ENCODE measurements at places on chromosomes 1 and 21.

DNA sequence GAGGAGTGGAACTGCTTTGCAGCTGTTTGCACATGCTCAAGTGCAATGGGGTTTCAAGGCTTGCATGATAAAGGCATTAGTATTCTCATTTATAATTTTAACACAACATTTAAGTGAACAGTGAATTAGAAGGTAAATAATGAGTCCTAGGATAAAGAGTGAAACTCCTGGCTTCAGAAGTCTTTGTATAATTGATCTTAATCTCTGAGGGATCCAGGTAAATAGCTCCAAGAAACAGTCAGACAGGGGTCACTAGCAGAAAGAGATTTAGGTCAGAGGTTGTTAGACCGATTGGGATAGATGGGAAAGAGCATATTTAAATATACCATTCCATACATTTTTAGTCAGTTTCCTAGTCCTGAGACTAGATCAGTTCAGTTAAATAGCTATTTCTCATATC is 14.1 kb upstream of the THEM4 start:
- DNase-seq: no peak

- no peak for DNase-seq
Observed at GRCh38 chr1:230291731-230292620, 134.2 kb downstream of the PGBD5 start.

DNA sequence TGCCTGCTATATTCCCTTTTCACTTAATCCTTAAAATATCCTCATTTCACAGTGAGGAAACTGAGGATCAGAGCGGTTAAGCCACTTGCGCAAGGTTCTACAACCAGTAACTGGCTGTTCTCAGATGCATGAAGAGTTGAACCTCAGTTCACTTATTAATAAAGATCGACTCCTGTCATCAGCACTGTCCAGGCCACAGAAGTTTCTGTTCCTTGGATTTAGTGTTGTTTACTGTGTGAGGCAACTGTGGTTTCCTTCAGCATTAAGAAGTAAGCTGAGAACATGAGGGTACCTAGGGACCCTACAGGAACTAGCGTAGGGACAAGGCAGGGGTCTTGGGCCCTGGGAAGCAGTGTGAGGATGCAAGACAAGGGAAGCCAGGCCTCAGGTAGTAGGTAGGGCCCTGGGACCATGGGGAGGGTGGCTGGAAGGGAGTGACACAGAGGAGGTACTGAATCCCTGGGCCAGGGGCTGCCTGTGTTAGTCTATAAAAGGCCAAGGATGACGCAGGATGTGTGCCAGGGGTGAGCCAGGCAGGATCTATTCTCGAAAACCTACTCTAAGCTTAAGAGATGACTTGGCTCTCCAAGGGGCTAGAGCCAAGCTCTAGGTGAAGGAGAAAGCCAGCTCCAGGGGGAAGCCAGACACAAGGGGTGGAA is 181.2 kb upstream of the CSF3R start:
- DNase-seq: no peak

DNA sequence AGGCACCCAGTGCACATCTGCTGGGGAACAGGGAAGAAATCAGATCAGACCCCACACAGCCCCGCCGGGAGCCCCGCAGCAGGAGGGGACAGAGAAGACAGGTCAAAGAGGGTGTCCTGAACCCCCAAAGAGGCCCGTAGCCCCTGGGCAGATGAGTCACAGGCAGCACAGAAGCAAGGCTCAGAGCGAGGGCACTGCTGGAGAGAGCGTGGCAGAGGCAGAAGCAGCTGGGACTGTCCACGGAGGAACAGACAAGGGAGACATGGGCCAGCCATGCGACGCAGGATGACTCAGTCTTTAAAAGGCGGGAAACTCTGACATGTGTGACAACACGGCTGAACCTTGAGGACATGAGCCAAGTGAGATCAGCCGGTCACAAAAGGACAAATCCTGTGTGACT is 14.5 kb upstream of the PRDM16 start:
- DNase-seq: no peak

- no peak for DNase-seq
Observed at GRCh38 chr1:213397638-213398037, 346.6 kb downstream of the RPS6KC1 start.

- DNase-seq: no peak
Observed at GRCh38 chr21:34091032-34091431, 17.7 kb downstream of the MRPS6 start.

- DNase-seq: no peak
Observed at GRCh38 chr1:204792354-204792692, 78.3 kb upstream of the NFASC start.

- no peak for DNase-seq
Observed at GRCh38 chr1:231919239-231919885, 292.8 kb downstream of the DISC1 start.

- peak; percentile 86 for DNase-seq
Observed at GRCh38 chr1:27365372-27366112, 1.2 kb downstream of the MAP3K6 start.

DNA sequence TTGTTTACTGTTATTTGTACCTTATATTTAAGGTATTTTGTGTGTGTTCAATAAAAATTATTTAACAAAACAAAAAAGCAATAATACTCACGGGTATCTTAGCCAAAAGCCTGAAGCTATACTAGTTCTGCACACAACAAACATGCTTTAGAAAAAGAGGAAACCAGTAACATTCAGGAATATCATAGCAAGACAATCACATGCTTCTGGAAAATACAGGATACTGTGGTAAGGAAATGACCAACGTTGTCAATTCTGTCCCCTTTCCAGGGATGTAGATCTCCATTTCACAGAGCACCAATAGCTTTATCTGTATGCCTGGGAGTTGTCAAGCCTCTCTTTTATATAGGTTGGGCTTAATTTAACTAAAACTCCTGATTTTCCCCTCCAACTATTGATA is 288.4 kb downstream of the SMYD3 start:
- no peak for DNase-seq

- DNase-seq: peak; percentile 2
Observed at GRCh38 chr1:240967070-240967724, 355.2 kb upstream of the GREM2 start.

- peak; percentile 54 for DNase-seq
Observed at GRCh38 chr1:162349635-162350330, 26.9 kb downstream of the SPATA46 start.

GRCh38 chr21:42601656-42602055 is 51.8 kb upstream of the PDE9A start:
- no peak for DNase-seq

GRCh38 chr1:119773711-119774241 is 5.1 kb upstream of the HMGCS2 start:
- no peak for DNase-seq

DNA sequence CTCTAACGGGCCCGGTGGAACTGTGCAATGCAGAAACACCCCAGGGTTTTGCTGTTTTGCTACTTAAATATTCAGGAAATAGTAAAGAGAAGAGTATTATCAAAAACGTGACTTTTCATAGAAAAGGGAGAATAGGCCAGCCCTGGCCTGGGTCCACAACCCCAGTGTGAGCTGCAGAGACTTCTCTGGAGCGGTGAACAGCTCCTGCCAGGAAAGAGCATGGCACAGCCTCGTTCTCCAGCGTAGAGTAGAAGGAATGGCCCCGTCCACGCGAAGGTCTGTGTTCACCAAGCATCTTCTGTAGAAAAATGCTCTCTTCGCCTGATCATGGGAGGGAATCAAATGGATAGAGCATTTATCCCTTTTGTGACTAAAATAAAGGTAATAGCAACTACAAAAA is 51.4 kb downstream of the PDE9A start:
- no peak for DNase-seq

DNA sequence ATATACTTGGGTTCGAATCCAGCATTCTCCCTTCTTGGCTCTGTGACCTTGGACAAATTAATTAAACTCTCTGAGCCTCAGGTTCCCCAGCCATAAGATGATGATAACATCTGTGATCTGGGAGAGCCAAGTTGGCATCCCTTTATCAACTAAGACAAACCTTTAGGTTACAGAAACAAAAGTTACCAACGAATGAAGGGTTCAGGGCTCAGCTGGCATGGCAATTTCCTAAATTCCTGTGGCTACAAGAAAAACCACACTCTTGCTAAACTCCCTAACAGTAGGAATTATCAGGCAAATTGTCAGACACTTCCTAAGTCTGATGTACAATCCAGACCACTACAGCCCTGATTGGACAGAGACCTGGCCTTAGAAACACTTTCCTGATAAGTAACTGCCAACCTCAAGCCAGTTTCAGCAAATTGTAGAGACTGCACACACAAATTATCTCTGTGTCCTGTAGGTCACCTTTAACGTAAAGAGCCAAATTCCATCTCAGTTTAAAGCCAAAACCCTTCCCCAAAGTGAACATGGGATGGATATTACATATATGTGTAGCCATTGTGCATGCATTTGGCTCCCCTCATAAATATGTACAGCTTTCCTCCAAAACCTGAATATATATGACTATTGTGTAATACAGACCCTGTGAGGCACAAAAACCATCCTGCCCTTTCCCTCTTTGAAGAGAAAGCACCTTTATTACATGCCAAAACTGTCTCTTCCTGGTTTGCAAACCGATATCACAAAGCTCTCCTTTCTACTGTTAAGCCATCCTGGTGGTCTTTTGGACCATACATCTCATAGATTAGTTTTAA is 39.5 kb upstream of the EDARADD start:
- no peak for DNase-seq

DNA sequence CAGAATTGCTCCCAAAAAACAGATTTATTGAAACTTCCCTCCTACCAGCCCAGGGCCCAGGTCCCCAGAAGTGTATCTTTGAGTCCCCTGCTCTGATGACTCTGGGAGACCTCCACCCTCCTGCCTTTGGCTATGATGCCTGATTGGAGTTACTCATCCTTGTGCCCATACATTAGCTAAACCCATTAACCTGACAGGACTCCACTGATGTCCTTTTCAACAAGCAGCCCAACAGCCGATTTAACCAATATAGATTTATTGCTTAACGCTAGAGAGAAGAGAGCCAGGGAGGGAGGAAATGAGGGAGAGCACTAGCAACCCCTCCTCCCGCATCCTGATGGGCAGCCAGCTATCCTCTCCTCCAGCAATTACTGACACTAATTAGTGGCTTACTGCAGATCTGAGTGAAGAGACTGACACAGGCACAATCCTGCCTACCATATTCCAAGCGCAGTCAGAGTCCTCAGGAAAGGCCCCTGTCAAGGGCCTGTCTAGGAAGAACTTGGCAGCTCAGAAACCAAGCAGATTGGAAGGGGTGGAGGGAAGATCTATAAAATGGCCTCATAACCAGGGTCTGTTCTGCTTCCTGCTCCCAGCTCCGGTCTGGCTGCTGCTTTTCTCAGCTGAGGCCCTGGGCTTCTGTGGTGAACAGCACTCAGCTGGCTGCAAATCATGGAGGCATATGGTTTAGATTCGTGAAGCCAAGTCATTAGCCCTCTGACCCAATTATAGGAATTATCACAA is 484.5 kb upstream of the DAB1 start:
- DNase-seq: no peak

DNA sequence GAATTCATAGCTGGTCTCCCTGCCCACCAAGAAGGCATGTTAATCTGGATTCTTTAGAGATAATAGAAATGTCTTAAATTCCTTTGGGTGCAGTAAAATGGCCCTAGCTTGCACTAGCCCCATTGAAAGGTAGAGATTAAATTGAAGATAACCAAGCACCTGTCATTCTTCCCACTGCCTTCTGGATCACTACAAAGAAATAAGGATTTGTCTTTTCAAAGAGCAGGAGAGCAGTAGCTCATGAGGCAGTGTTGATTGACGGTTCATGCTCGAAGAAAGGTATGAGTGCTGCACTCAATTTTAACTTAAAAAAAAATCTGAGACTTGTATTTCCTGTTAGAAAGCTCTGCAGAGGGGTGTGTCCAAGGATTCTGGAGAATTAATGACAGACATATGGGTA is 74.9 kb upstream of the F3 start:
- DNase-seq: no peak

- DNase-seq: no peak
Observed at GRCh38 chr1:163203561-163203960, 845 bp upstream of the RGS5 start.

DNA sequence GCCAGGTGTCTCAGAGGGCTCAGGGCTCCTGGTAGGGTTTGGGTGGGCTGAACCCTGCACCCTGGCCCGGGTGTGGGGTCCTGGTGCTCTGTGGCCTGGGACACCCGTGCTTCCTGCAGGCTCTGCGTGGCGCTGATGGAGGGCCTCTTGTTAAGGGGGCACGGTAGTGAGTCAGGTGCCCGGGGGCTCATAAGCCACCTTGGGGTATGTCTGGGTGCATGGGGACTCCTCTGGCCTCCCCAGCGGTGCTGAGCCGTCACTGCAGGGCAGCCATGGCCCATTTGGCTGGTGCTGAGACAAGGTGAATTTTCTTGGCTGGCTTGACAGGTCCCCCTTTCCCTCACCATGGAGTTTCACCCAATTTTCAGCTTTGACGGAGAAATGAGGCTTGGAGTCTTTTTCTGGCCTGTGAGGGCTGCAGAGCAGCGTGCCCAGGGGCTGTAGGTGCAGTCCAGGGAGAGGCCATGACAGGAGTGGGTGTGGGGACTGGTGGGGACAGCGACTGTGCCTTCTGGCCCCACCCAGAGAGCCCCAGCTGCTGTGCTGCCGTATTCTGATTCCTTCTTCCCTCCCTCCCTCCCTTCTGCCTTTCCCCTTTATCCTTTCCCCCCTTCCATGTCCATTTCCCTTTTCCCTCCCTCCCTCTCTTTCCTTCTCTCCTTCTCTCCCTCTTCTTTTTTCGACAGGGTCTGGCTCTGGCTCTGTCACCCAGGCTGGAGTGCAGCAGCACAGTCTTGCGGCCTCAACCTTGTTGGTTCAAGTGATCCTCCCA is 40.4 kb downstream of the SKI start:
- DNase-seq: no peak

- peak; percentile 25 for DNase-seq
Observed at GRCh38 chr1:211705467-211706091, 30.2 kb upstream of the NEK2 start.

Data from H54 (cell line).